ENCODE measurements at places on chromosomes 1 and 21.

- DNase-seq, result no peak
Observed at GRCh38 chr1:170150921-170151320, 5.2 kb downstream of the NTMT2 start.

- no peak for DNase-seq
Observed at GRCh38 chr1:236657398-236657797, 28.9 kb upstream of the ACTN2 start.

GRCh38 chr21:31352836-31353235 is 8.8 kb upstream of the TIAM1 start:
- DNase-seq, result no peak

DNA sequence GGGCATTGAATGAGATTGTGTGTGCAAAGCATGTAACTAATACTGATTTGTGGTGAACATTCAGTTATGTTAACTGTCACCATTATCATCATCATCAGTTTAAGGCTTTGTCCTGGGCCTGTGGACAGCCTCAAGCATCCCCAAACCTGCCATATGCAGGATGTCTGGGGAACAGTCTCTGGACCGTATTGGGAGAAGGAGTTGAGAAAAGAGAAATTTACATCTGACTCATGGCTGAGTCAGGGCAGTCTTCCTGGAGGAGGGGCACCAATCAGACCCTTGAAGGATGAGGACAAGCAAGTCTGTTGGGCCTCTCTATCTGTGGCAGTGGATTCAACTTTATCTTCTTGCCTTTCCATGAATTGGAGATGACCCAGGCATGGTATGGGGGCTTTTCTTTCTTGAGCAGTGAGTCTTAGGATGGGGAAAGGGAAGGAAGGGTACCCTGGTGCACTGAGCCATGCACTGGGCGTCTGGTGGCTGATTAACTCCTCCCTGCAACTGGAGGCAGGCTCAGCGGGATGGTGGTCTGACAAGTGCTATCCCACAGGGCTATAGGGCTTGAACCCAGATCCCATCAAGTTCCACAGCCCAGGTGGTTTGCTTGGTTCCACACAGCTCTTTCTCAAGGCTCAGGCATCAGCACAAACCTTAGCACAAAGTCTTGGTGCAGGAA is 2.9 kb downstream of the PADI3 start:
- no peak for DNase-seq

- no peak for DNase-seq
Observed at GRCh38 chr1:80926531-80926930, 874.2 kb upstream of the ADGRL2 start.

GRCh38 chr1:197619008-197619640 is 156.2 kb downstream of the DENND1B start:
- DNase-seq, result peak; percentile 4

- no peak for DNase-seq
Observed at GRCh38 chr1:186987065-186987464, 158.3 kb downstream of the PLA2G4A start.

DNA sequence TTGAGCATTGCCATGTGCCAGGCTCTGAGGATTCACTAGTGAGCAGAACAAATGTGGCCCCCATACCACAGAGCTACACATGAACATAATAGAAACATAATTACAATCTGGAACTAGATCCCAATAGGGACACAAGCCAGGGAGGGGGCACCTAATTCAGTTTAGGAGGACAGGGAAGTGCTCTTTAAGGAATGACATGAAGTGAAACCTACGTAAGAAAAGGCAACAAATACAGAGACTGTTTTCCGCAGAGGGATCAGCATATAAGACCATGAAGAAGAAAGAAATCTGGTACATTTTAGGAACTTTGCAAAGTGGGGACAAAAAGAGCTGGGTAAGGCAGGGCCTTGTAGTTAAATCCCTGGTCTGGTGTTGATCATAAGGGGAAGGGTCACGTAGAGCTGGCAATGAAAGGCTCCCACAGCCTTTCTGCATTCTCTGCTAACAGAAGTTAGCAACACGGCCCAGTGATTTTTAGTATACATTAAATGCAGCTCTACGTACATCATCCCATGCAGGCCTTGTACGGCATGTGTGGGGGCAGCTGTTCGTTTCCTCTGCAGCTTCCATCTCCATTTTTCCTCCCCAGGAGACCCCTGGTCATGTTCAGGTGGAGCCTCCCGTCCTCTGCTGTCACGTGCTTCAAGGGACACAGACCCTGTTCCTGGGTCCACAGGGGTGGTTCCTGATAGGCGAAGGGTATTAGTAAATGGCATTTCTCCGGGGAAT is 26.8 kb upstream of the SLC30A1 start:
- DNase-seq, result no peak

GRCh38 chr1:183159960-183160359 is 26.1 kb upstream of the LAMC2 start:
- no peak for DNase-seq

GRCh38 chr1:163565166-163565565 is 243.4 kb downstream of the NUF2 start:
- DNase-seq, result no peak

- no peak for DNase-seq
Observed at GRCh38 chr21:15748586-15748985, 18.8 kb downstream of the USP25 start.

- DNase-seq, result no peak
Observed at GRCh38 chr1:9181176-9181906, 52.4 kb upstream of the GPR157 start.

- DNase-seq, result no peak
Observed at GRCh38 chr1:204960306-204961125, 82.5 kb upstream of the CNTN2 start.

- no peak for DNase-seq
Observed at GRCh38 chr1:243270097-243270864, 14.4 kb downstream of the SDCCAG8 start.

- DNase-seq, result no peak
Observed at GRCh38 chr1:193905288-193906085, 719.1 kb upstream of the B3GALT2 start.

DNA sequence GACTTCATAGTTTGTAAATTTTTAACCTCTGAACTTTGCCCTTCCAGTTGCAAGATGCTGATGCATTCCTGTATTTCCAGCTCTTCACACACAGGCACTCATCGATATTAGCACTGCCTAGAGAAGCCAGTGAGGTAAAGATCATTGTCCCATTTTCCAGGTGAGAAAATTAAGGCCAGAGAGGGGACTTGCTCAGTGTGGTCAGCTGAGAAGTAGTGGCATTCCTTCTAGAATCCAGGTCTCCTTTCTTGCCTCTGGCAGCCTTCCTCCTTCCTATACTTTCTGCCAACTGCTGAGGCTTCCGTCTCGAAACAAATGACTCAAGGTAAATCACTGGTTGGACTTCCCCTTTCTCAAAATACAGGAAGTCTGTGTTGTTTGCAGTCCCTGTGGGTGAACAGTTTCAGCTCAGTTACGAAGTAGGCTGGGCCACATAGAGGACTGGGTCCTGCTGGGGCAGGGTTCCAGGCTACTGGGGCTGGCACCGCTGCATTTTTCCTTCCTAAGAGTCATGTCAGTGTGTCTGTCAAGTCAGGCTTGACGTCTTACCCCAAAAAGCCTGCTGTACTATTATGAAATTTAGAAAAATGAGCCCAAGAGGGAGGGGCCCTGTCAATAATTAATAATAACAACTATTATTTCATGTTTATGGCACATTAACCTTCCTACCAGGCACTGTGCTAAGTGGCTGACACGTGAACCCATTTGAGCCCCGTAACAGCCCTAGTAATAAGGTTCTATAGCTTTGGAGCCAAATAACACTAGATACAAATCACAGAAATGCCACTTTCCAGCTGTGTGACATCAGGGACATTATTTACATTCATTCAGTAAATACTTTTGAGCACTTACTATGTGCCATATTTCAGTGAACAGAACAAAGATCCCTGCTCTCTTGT is 16.6 kb upstream of the RNF19B start:
- DNase-seq, result no peak

GRCh38 chr1:7670334-7671145 is 100.6 kb upstream of the VAMP3 start:
- DNase-seq, result no peak

- no peak for DNase-seq
Observed at GRCh38 chr1:87951852-87952251, 623.2 kb downstream of the LMO4 start.

- no peak for DNase-seq
Observed at GRCh38 chr1:236334893-236335545, 53.3 kb upstream of the ERO1B start.

DNA sequence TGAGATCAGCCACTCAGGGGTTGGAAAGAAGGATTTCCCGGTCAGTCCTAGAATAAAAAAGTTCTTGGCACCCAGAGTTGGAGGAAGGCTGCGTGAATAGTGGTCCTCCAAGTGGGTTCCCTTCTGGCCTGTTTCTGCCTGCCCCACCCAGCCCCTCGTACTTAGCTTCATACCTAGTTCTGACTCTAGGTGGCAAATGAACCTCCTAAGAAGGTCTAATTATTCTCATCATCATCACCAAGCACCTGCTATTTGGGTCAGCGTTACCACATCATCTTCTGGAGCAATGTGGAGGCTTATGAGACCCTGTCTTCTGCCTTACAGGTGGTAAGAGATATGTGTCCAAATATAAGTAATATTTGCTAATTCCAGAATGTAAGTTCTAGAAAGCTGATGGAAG is 35.9 kb upstream of the NFASC start:
- no peak for DNase-seq

GRCh38 chr1:178931858-178932551 is 61.1 kb upstream of the ANGPTL1 start:
- DNase-seq, result no peak

DNA sequence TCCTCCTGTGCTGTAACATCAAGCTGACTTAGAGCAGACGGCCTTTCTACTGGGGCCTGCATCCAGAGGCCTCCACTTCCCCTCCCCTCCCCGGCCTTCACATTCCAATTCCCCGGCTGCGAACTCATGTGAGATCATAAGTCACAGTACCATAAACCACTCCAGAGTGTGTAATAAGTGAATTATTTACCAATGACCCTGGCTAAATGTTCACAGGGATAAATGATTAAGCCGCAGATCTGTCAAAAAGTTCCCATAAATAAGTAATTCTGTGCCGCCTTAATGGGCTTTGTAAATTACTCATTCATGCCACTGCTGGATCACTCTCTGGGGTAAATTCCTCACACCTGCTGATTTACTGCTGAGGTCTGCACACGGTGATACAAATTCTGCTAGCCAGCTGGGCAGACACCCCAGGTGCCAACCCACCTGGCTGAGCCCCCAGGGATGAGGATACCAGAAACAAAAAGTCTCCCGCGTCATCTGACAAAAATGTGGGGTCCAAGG is 27.4 kb upstream of the KIRREL1 start:
- DNase-seq, result no peak

DNA sequence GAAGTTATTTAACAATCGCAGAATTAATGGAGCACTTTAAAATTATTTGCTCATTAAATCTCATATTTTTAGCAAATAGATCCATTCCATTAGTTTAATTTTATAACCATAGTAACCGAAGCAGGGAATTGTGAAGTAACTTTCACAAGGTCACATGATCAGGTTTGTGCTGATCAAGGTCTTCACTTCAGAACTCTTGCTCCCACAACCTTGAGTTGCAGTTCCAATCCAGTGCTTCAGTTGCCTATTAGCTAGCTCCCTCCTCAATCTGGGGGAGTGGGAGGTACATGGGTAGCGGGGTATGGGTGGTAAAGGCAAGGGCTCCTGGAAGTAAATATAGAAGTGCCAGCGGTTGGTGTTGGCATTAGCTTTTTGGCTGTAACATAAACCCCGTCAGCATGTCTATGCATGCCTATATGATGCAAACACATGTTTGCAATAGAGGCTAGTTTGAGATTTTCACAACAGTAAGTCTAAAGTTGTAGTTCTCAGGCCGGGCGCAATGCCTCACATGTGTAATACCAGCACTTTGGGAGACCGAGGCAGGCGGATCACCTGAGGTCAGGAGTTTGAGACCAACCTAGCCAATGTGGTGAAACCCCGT is 5.8 kb downstream of the ATP5IF1 start:
- no peak for DNase-seq

- no peak for DNase-seq
Observed at GRCh38 chr1:156815307-156815826, 1.3 kb downstream of the SH2D2A start.

DNA sequence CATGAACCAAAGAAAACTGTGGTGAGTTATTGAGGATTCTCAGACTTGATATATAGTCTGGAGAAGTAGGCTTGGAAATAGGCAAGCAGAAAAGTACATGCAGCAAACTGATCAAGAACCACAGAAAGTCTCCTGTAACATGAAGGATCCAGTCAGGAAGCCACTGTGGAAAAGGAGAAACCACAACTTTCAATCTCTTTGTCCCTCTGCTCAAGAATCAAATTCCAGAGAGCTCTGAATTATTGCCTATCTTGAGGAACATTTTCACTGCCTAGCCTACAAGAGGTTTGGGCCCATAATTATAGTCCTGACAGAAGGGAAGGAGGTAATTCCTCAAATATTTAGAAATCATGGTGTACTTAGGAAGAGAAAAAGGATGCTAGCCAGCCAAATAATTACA is 43.0 kb upstream of the ADAMTS1 start:
- no peak for DNase-seq

DNA sequence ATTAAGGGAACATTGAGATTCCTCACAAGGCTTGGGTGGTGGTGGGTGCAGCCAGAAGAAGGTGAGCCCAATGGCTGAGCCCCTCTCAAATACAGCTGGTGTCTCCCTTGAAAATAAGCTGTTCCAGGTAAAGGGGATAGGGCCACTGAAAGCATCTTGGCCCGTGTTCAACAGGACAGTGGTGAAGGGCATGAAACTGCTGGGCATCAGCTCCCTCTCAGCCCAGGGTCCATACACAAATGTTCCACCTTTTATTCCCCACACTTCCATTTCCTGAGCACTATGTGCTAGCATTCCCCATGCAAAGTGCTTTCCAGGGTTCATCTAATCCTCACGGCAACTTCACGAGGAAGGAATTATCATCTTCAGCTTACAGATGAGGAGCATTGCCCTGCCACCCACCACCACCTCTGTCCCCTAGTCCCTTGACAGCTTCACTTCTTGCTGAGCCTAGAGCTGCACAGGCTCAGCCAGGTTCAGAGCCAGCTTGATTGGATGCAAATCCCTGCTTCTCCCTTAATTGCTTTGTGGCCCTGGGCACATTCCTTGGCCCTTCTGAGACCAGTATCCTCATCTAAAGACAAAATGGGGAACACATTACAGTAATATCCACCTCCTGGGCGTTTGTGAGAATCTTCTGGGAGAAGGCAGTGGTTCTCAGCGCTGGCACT is 9.6 kb downstream of the TAGLN2 start:
- no peak for DNase-seq

DNA sequence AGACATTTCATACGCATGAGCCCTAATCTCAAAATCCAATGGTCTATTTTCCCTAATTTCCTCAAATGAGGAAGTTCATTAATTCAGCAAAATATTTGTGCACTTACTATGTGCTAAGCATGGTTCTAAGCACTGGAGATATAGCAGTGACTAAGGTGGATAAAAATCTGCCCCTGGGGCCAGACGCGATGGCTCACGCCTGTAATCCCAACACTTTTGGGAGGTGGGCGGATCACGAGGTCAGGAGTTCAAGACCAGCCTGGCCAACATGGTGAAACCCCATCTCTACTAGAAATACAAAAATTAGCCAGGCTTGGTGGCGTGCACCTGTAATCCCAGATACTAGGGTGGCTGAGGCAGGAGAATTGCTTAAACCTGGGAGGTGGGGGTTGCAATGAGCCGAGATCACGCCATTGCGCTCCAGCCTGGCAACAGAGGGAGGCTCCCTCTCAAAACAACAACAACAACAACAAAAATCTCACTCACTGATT is 4.3 kb upstream of the MIIP start:
- no peak for DNase-seq

- DNase-seq, result no peak
Observed at GRCh38 chr1:30707412-30708360, 15.7 kb downstream of the MATN1 start.

GRCh38 chr1:68495968-68496679 is 758 bp downstream of the DEPDC1 start:
- no peak for DNase-seq

- DNase-seq, result no peak
Observed at GRCh38 chr1:171800342-171800741, 18.9 kb downstream of the METTL13 start.
